ENCODE measurements at places on chromosomes 7 and 10.

GRCh38 chr7:4549681-4550080 is 132.4 kb upstream of the FOXK1 start:
- DNase-seq, result no peak

DNA sequence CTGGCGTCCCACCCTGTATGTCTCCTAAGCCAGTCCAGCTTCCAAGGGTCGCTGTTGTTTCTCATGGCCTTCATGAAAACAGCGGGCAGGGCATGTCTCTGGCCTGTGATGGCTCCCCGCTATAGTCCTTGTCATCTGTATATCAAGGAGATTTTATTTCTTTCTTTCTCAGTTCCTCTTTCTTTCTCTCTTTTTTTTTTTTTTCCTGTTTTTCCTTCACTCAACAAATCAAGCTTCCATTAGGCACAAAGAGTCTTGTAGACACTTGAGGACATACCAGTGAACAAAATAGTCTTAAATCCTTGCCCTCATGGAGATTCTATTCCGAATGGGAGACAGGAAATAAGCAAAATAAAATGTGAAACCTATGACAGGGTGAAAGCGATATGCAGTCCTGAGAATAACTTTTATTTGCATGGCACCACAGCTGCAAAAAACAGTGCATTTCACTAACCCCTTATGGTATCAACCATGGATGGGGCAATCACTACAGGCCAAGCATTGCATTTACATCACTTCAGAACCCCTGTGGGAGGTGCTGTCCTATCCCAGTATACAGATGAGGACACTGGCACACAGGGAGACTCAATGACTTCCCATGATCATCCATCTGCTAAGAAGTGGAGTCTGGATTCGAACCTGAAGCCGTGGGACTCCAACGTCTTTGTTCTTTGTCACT is 50.7 kb downstream of the SYPL1 start:
- DNase-seq, result no peak

DNA sequence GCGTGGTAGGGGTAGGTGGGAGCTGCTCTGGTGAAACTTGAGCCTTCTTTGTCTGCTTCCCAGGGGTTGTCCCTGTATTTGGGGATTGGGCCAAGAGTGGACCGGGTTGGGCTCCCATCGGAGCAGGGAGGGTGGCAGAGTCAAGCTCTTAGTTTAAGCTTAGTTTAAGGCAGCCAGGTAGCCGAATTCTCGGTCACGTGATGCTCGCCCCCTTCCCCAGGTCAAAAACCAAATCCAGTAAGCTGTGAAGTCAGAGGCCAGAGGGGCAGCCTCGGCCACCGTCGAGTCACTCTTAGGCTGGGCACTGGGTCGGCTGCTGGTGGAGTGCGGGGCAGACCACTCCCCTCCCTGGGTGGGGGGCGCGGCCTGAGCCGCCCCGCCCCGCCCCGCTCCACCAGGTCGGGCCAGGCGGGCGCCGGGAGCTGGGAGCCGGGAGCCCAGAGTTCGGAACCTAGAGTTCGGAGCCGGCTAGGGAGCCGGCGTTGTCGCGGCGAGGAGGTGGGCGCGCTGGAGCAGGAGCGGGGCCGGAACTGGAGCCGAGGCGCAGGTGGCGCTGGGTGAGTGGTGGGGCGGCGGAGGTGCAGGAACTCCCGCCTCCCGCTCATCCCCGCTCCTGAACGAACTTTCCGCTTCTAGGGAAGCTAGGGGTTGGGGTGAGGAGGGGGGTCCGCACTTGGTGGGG is 2.8 kb upstream of the LZTS2 start:
- DNase-seq, result no peak

- no peak for DNase-seq
Measured at GRCh38 chr7:148650232-148650858, 48.4 kb upstream of the CUL1 start.

GRCh38 chr10:104331208-104331838 is 6.9 kb downstream of the ITPRIP start:
- no peak for DNase-seq

DNA sequence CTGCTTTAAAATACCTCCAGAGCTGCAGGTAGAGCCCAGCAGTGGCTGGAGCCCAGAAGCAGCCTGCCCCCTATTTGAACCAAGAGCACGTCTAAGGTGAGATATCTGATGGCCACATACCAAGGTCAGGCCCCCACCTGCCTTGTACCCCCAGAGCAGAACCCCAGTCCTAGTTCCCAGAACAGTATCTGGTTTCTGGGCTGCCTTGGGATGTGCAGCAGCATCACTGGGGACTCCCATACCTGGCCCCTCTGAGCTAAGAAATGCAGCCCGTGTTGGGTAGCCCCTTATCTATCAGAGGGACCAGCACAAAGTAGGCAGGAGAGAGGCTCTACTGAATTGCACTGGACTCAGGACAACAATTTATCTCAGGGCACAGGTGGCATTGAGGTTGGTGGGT is 8.9 kb downstream of the SFTPD start:
- no peak for DNase-seq

DNA sequence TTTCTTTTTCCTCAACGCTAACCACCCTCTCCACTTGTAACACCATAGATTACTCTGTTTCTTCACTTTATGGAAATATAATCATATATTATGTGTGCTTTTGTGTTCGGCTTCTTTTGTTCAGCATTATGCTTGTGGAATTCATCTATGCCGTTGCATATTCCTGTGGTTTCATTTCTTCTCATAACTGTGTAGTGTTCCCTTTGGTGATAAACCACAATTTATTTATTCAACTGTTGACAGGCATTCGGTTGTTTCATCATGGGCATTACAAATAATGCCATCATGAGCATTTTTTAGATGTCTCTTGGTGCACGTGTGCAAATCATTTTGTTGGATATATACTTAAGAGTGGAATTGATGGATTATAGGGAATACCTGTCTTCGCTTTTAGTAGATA is 12.1 kb downstream of the AVL9 start:
- no peak for DNase-seq

DNA sequence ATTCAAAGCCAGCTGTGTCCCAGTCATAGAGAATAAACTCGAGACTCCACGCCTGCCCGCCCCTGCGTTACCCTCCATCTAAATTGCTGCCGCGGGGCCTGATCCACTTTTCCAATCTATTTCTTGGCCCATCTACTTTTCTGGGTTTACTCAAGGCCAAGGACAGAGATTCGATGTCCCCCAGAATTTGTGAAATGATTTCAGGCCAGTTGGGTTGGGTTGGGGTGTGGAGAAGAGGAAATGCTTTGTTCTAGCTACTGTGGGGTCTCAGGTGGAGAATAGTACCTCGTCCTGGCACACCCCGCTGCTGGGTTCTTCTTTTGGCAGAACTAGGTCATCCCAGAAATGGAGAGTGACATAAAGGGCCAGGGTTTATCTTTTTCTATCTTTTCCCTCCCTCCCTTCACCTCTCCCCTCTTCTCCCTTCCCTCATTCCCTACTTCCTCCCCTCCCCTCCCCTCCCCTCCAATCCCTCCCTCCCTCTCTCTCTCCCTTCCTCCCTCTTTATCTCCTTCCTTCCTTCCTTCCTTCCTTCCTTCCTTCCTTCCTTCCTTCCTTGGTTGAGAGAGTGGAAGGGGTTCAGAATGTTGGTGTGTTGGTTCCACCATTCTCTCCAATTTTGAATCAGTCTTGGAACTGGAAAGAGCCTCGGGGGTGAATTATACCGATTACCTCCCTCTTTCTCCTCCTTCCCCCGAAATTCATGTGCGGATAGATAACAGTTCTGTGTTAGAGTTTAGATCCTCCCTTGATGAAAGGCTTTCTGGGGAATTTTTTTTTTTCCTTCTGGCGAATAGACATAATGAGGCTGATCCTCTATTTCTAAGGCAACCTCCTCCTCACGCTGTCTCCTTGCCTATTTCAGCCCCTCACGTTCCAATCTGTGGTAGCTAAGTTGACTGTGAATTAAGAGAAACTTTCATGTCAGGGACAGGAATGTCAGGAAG is 1.2 kb upstream of the TMEM229A start:
- no peak for DNase-seq

GRCh38 chr10:57418476-57418875 is 849.2 kb downstream of the IPMK start:
- DNase-seq, result no peak

- DNase-seq, result no peak
Measured at GRCh38 chr7:2231992-2232765, 566 bp downstream of the MAD1L1 start.
